ENCODE measurements at places on chromosomes 6 and 20. TPM values are rescaled to one million over a fixed set of nuclear protein-coding genes. Genes with fewer than 3 reads are reported as not detected.

GRCh38 chr6:108492131-108492766, 68.5 kb upstream of the FOXO3 start:
- DNase-seq = peak; percentile 19
- no peak overlapping the region for H3K4me3 ChIP-seq

GRCh38 chr6:56988145-56988544, 33.2 kb downstream of the BEND6 start:
- DNase-seq = no peak
- no peak overlapping the region for H3K27ac ChIP-seq
- no peaks in the 10 kb centered on the region for H3K4me1 ChIP-seq
- H3K27me3 ChIP-seq = peaks cover 5% of the 10 kb centered on the region
- H3K4me3 ChIP-seq = no peak overlapping the region

DNA sequence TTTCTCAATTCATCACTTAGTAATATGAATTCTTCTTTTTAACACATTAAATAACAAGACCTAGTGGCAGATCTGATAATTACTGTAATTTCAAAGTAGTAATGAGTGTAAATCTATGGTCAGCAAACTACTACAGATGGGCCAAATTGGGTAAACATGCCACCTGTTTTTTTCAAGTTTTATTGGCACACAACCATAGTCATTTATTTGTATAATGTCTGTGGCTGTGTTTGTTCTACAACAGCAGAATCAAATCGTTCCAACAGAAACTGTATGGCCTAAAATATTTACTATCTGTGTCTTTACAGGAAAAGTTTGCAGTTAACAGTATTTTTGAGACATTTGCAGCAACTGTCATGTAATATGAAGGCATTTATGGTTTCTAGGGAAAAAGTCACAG, 86.1 kb upstream of the EYA2 start:
- DNase-seq = no peak
- no peak overlapping the region for H3K27ac ChIP-seq
- no peaks in the 10 kb centered on the region for H3K4me1 ChIP-seq
- H3K4me3 ChIP-seq = no peak overlapping the region

GRCh38 chr6:167824591-167825331, 1.9 kb upstream of the AFDN start:
- peaks cover 20% of the 10 kb centered on the region for H3K4me1 ChIP-seq
- H3K27me3 ChIP-seq = no peaks in the 10 kb centered on the region
- H3K4me3 ChIP-seq = no peak overlapping the region
- no peak for DNase-seq
- no peak overlapping the region for H3K27ac ChIP-seq

DNA sequence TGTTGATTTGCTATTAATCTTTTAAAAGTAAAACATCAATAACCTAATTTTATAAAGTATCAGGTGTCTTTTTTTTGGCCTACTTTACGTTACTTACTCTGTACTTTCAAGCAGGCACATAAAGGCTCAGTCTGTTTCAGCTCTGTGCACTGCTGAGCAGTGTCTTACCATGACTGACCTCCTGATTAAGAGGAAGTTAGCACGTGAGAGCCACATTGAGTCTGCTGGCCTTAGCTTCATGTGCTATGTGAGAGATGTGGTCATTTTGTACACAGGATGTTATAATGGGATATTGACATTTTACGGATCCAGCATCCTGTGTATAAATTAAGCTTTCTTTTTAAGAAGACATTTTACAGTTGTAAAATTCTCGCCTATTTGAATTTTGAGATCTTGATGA, 31.9 kb downstream of the ARID1B start:
- no peaks in the 10 kb centered on the region for H3K27me3 ChIP-seq
- H3K36me3 ChIP-seq = no peaks in the 10 kb centered on the region
- no peak overlapping the region for H3K27ac ChIP-seq
- DNase-seq = no peak
- H3K4me3 ChIP-seq = no peak overlapping the region
- peaks cover 89% of the 10 kb centered on the region for H3K4me1 ChIP-seq

GRCh38 chr6:74269600-74269858, 573.5 kb downstream of the CD109 start:
- no peaks in the 10 kb centered on the region for H3K27me3 ChIP-seq
- no peak overlapping the region for H3K27ac ChIP-seq
- no peak overlapping the region for H3K4me3 ChIP-seq
- H3K4me1 ChIP-seq = no peaks in the 10 kb centered on the region

DNA sequence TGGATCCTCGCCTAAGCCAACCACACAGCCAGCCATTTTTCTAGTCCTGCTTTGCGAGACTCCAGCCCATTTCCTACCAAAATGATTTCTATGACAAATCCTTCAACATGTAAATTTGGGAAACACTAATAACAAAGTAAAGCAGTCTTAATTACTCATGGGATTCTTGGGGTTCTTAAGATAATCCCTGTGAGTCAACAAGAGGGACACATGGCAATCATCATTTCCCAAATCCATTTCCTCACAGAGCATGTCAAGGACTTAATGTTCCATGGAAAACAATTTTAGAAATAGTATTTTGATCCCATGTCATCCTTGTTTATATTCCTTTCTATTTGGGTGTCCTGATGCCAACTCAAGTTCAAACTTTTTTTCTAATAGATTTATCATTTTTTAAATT, 322.7 kb upstream of the NOX3 start:
- no peaks in the 10 kb centered on the region for H3K27me3 ChIP-seq
- H3K36me3 ChIP-seq = no peaks in the 10 kb centered on the region
- no peak overlapping the region for H3K4me3 ChIP-seq
- no peaks in the 10 kb centered on the region for H3K4me1 ChIP-seq
- no peak for DNase-seq
- H3K27ac ChIP-seq = no peak overlapping the region

DNA sequence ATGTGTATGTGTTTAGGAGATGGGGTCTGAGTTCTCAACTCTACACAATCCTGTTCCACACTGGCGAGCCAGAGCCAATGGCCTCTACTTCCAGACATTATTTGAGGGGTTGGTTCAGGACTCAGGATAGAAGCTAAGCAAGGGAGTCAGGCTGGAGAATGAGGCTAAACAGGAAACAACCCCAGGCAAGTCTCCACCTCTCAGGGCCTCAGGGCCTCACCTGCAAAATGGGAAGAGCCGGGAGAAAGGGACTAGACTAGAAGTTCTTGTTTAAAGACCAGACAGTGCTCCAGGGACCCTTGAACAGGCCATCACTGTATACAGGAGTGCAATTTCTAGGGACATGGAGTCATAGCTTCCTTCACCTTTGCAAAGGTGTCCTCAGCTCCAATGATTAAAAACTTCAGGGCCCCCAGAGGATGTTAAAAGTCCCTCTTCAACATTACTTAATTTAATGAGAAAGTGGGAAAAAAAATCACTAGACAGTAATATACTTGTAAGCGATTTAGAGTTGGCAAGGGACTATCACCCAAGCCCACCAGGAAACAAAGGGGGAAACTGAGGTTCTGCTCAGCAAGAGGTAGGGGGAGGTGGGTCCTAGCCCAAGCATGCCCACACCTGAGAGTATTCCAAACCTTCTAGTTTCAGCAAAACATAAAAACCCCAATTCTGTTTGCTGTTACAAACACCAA, 41.7 kb downstream of the ZMYND8 start:
- DNase-seq = no peak
- H3K4me1 ChIP-seq = peaks cover 38% of the 10 kb centered on the region
- peaks cover 16% of the 10 kb centered on the region for H3K36me3 ChIP-seq
- no peak overlapping the region for H3K27ac ChIP-seq
- no peak overlapping the region for H3K4me3 ChIP-seq

DNA sequence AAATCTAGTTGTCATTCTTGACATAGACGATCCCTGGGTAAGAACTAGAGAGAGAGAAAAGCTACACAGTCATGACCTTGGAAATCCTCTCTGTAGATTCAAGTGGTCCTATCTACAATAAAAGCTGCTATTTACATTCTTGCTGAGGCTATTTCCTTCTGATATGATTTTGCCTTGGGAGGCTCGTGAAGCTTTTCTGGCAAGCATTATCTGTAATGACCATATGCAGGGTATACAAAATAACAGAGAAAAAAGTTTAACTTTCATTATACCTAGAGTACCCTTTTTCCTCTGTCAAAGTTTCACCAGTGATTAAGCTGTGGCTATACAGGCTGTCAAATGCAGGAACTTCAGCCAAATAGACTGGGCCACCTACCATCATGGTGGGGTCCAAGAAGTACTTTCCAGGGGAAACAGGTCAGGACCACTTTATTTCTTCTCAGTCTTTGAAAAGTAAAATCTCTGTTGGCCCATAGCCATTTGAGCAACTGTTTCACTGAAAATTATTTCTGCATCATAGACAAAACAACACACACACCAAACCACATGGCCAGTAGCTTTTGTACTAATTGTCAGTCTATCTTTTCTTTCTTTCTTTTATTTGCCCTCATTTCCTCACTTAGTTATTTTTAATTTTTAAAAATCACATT, 677.0 kb upstream of the ID4 start:
- no peak overlapping the region for H3K27ac ChIP-seq
- no peak overlapping the region for H3K4me3 ChIP-seq
- H3K36me3 ChIP-seq = no peaks in the 10 kb centered on the region
- no peaks in the 10 kb centered on the region for H3K4me1 ChIP-seq
- no peak for DNase-seq
- no peaks in the 10 kb centered on the region for H3K27me3 ChIP-seq

- H3K27me3 ChIP-seq = no peaks in the 10 kb centered on the region
- no peak overlapping the region for H3K27ac ChIP-seq
- DNase-seq = no peak
- no peak overlapping the region for H3K4me3 ChIP-seq
Observed at GRCh38 chr6:15653581-15653980, 9.2 kb downstream of the DTNBP1 start.

DNA sequence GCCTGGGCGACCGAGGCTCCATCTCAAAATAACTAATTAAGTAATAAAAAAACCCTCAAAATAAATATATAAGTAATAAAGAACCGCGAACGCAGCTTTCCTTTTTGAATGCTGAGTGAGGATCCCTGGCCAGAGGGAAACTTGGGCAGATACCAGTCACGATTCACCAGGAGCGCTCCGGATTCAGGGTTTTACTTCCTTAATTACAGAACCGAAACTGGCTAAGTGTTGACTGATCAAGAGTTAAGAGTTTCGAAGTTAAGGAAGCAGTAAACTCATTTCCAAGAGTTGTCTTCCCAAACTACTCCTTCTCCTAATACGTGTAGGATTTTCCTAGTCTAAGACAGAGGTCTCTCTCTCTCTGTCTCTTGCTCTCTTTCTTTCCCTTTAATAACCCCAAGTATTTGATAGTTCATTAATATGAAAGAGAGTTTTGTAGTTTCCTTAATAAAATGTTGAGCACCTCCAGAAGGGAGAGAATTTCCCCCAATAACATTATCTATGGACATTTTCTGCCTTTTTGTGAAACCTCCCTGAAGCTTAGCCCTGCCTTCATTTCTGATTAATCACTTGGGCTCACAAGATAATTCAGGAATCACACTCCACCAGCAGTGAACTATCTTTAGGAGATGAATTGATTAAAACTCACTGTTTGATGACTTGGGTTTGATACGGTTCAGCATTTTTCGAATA, 61.4 kb upstream of the ZNF217 start:
- no peaks in the 10 kb centered on the region for H3K36me3 ChIP-seq
- H3K4me3 ChIP-seq = no peak overlapping the region
- no peak for DNase-seq
- peaks cover 49% of the 10 kb centered on the region for H3K4me1 ChIP-seq
- H3K27ac ChIP-seq = no peak overlapping the region

- H3K4me3 ChIP-seq = no peak overlapping the region
- H3K27me3 ChIP-seq = no peaks in the 10 kb centered on the region
- no peaks in the 10 kb centered on the region for H3K36me3 ChIP-seq
- H3K4me1 ChIP-seq = no peaks in the 10 kb centered on the region
- no peak for DNase-seq
Observed at GRCh38 chr6:23277521-23278179, 708.3 kb downstream of the HDGFL1 start.

GRCh38 chr6:125220712-125221111, 67.1 kb downstream of the TPD52L1 start:
- no peak overlapping the region for H3K4me3 ChIP-seq
- H3K4me1 ChIP-seq = no peaks in the 10 kb centered on the region
- H3K36me3 ChIP-seq = no peaks in the 10 kb centered on the region
- H3K27ac ChIP-seq = no peak overlapping the region
- no peak for DNase-seq

DNA sequence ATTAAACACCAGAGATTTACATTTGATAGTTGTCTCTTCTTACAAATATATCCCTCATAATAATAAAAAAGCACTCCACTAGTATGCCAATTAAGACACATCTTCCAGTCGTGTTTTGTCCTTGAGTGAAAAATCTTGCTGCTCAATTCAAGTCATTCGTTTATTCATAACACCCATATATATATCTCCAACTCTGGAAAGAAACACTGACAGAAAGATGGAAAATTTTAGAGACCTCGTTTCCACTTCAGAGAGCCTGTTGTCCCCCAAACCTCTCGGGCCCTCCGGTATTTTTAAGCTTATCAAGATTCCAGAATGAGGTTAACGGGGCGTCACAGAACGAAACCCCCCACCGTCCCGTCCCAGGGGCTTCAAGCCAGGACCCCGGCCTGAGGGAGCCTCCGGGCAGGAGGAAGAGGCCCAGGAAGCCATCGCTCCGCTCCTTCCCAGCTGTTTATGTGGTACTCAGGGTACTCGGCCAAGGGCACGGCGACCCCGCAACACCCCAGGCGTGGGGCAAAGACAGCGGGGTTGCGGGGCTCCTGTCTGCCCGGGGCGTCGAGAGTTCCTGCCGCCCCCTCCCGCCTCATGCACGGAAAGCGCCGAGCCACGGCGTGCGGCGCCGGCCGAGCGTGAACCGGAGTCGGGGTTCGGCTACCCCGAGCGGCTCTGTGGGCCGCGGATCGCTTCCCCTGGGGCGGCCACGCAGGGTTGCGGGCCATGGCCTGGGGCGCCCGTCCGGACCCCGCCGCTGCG, 623 bp upstream of the SNX9 start:
- H3K4me1 ChIP-seq = peaks cover 18% of the 10 kb centered on the region
- DNase-seq = no peak
- no peaks in the 10 kb centered on the region for H3K36me3 ChIP-seq
- H3K27me3 ChIP-seq = no peaks in the 10 kb centered on the region
- peak overlapping the region; percentile 31 for H3K27ac ChIP-seq
- H3K4me3 ChIP-seq = peak overlapping the region; percentile 19

DNA sequence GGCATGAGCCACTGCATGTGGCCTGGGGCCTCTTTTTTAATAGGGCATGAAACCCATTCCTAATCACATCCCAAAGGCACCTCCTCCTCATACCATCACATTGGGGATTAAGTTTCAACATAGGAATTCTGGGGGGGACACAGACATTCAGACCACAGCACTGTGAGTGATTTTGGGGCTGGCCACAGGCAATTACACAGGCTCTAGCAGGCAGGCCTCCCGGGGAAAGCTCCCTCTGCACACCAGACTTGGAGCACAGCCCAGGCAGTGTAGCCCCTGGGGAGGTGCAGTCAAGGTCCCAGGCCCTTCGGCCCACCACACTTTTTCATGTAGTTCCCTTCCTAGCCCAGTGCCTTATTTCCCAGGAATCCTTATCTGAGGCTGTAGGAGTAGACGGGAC, 5.5 kb downstream of the SFT2D1 start:
- DNase-seq = no peak
- no peak overlapping the region for H3K4me3 ChIP-seq
- H3K36me3 ChIP-seq = no peaks in the 10 kb centered on the region
- H3K27ac ChIP-seq = no peak overlapping the region

GRCh38 chr20:24768713-24769601, 180.1 kb upstream of the CST7 start:
- no peaks in the 10 kb centered on the region for H3K4me1 ChIP-seq
- no peaks in the 10 kb centered on the region for H3K27me3 ChIP-seq
- no peak overlapping the region for H3K4me3 ChIP-seq
- no peak overlapping the region for H3K27ac ChIP-seq
- DNase-seq = no peak

HLA-DQB2 gene
- total RNA-seq = not detected

CLVS2 gene
- not detected for total RNA-seq

ASCC3 gene
- 54.1 TPM for total RNA-seq

ZNF133 gene
- total RNA-seq = 11.8 TPM

FOXO3 gene
- 26.4 TPM for total RNA-seq

ADGRF5 gene
- total RNA-seq = not detected

BMP2 gene
- total RNA-seq = not detected

MROH8 gene
- 1.5 TPM for total RNA-seq
